Kidney tubule cell (primary cell): ENCODE measurements at places on chromosomes 6 and 20.
A peak's percentile ranks its signal among the peaks of the same experiment; 100 is the strongest.

DNA sequence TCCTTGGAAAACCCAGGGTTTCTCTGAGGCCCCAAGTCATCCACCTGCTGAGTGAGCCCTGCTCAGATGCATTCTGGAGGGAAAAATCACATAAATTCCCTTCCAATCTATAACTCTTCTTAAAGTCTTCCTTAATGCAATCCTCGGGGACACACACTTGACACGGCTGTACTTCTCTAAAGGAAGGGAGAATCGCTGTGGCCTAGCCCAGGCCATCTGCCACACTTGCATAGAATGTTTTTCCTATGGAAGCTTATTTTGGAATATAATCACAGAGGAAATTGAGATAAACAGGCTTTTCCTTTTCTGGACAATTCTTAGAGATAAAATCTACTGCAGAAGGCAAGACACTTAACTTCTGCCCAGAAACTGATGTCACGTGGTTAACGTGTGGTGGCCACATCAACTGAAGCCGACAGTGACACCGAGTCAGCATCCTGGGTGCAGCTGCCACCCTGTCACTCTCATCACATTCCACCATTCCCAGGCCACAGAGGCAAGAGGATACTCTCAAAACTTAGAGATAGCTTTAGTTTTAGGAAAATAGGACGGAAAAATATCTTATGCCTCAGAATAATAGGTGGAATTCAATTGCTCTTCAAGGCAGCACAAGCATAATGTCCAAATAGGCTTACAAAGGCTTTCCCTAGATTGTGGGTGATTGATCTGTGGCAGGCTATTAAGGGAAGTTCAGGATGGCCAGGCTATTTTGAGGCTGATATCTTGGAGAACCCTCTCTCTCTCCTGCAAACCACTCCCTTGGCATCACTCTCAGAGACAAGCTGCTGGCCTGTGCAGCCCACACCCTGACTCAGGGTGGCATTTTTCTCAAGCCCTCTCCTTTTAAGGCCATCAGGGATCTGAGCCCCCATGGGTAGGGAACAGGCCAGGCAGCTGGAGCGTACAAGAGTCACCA lies 29.6 kb downstream of the PSMB1 start:
- no peak for DNase-seq

DNA sequence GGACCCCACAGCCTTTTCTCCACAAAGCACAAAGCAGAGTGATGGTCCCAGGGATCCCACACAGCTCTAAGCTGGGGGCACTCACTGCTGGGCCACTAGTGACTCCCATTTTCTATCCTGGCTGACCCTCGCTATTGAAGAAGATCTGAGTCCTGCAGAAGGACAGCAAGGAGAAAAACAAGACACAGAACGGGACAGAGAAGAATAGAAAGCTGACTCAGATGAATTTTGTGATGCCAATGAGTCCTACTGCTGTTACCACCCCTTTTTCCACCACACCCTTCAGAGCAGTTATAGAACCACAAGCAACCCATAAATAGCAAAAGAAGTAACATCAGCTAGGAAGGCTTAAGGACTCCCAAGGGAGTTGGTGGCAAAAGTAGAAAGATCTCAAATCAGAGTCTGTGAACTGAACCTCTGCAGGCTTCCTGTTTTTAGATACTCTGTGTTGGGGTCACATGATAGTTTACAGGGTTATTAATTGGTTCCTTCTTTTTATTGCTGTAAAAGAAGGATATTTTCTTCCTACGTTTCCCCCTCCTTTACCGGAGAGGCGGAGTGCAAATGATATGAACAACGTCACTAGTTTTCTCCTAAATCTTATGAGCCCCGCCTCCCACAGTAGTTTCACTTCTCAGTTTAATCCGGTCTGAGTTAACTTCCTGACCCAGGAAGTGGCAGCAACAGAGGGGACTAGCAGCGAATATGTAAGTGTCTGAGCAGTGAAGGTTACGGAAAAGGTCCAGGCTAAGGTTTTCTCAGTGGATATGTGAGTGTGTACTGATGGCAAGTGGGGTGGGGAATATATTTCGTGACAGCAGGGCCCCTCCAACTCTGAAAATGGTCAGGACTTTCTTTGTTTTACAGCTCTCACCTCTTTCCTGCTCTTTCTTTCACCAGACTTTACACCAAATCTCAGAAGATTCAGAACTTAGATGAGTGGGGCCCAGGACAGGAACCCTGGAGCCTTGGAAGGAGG lies at the start of gene TRIM38:
Gene TRIM38 (plus strand): TSS at position 654 of the 979 bp plus-strand sequence. CDS start 3,721 bp downstream, outside the sequence.
- DNase-seq = peak; percentile 88

DNA sequence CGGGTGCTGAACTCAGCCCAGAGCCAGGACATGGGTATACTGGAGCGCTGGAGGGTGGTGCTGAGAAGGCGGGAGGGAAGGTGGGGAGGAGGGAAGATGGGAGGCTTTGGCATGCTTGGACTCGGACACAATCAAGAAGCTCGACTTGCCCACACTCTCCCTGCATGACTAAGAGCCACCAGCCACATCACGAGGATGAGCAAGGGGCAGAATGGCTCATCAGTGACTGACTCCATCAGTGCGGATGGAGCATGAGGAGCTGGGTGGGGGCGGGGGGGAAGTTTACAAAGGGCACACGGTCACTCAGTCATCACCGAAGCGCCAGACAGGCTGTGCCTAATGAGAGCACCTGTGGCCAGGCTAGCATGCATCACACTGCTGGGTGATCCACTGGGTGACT lies 222.8 kb downstream of the KIF16B start:
- peak; percentile 94 for DNase-seq

- DNase-seq = no peak
These were observed 285.8 kb downstream of the HTR1B start for GRCh38 chr6:77177470-77177869.

DNA sequence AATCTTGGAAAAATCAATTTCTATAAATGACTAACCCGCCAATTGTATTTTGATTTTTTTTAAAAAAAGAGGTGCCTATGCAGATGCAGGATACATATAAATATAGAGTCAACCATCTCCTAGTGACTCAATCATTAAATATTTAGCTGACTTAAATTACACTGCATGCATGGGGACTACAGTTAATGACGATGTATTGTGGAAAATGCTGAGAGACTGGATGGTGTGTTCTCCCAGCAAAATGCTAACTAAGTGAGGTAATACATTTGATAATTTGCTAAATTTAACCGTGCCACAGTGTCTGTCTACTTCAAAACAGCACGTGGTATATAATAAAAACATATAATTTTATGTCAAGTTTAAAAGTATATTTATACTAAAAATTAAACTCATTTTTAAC lies 341.6 kb downstream of the PRKN start:
- DNase-seq = peak; percentile 7

GRCh38 chr6:12158686-12159415 lies 131.3 kb upstream of the EDN1 start:
- DNase-seq = no peak

DNA sequence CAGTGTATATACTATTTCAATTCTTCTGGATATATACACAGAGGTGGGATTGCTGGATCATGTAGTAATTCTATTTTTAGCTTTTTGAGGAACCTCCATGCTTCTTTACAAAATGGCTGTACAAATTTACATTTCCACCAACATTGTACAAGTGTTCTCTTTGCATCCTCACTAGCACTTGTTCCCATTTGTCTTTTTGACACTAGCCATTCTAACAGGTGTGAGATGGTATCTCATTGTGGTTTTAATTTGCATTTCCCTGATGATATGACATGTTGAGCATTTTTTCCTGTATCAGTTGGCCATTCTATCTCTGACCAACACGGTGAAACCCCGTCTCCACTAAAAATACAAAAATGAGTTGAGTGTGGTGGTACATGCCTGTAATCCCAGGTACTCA lies 68.1 kb upstream of the PMEPA1 start:
- DNase-seq = no peak

GRCh38 chr6:46925563-46926253 lies 4.0 kb upstream of the ADGRF5 start:
- peak; percentile 86 for DNase-seq

DNA sequence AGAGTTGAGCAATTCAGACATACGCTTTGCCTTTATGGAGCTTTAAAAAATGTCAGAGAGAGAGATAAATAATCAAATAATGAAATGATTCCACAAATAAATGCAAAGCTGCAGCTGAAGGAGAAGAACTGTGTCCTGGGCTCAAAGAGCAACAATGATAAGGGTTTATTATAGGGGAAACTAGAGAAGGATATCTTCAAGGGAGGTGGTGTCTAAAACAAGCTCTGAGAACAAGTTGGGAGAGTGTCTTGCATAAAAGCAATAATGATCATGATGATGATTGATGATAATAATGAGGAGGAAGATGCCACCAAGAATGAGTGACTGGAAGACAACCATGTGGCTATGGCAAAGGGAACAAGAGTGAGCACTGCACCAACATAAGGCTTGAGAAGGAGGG lies 164.3 kb downstream of the KIF16B start:
- no peak for DNase-seq

GRCh38 chr20:24986436-24987015 lies 6.0 kb downstream of the APMAP start:
- DNase-seq = no peak

DNA sequence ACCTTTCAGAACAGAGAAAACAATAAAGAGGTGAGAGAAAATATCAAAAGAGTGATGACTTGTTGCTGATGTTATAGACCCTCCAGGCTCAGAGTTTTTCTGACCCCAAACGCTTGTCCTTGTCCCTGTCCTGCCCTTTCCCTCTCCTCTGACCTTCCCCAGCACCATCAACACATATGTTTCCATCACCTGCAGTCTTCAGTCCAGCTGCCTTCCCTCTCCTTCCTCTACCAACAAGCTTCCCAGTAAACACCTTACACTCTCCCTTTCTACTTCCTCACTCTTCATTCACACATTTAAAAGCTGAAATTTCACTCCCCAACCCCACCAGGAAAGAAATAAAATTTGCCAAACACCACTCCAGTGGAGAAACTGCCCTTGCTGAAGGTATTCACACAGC lies 25.4 kb upstream of the AFDN start:
- DNase-seq = no peak

DNA sequence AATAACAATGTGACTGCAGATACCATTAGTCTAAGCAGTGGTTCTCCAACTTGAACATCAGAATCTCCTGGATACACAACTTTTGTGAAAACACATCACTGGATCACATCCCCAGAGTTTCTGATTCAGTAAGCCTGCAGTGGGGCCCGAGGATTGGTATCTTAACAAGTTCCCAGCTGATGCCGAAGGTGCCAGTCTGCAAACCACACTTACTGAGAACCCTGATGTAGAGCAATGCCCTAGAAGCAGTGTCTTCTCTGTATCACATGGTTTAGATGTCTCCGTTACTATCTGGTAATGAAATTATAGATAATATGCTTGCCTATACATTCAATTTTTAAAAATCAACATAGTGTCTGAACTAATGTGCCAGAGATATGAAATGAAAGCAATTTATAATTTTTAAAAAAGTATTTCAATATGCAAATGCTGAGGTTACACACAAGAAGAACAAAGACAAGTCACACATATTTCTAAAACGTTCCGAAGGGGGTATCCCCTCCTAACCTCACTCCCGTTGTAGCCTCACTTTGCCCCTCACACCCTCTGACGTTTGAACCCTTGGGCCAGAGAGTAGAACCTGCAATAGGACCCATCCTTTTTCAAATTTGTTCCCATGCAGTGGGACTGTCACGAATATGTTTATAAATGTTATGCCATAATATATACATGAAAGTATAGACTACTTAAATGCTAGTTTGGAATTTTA lies 115.4 kb upstream of the SAMD5 start:
- DNase-seq = no peak

DNA sequence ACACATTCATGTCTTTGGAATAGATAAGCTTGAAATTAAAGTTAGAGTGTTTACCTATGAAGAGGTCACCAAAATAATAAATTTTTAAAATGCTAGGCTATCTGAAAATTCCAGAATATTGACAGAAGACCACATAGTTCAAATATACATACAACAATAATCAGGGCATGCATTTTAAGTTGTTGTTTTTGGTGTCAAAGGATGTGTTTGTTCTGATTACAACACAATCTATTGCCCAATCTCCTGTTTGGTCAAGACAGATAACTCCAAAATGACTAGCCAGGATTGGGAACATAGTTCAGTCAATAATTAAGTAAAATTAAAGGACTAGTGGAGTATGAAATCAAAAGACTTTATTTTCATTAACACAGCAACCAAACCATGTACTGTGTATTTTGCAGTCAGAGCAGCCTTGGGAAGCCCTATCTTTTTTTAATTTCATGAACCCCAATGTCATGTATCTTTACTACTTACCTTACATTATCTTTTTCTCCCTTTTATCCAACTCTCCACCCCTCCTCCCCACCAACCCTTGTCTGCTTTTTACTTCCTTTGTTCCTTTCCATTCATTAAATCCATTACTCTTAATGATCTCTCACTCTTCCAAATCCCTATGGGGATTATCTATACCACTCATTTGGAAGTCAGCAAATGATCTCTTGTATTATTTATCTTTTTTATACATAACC lies 111.2 kb downstream of the CDK19 start:
- DNase-seq = no peak

GRCh38 chr20:40390654-40391053 lies 298.4 kb downstream of the MAFB start:
- DNase-seq = peak; percentile 59
